ENCODE measurements at places on chromosomes 1 and 21.
A peak's percentile ranks its signal among the peaks of the same experiment; 100 is the strongest.

DNA sequence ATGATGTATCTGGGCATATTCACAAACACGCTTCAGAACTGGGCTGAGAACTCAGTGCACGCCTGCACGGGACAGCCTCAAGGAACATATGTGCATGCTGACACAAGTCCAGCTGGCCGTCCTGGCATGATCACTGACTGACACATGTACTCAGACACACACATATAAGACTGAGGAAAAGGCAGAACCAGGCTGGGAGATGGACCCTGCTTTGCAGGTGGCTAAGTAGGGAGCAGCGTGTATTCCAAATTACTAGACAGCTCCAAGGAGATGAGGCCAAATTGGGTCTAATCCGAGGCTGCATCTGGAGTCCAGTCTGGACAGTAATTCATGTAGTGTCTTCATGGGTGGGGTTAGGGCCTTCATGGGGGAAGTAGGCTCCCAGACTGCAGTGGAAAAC lies 41.4 kb upstream of the GJB5 start:
- no peak for DNase-seq

DNA sequence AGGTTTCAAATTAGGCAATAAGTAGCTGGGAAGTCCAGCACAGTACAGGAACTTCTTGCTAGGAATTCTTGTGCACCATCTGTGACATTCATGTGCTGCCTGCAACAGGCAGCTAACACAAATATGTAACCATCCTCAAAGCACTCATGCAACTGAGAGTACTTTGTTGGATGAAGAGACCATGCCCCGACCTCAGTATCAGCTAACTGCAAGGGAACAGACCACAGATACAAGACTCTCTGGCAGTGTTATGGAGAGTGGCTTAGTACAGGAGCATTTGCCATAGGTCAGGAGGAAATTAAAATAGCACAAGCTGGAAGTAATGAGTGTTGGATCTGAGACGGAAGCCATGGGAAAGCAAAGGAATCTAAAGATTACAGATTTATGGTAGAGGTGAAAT lies 123.6 kb downstream of the LRRC53 start:
- DNase-seq = no peak

DNA sequence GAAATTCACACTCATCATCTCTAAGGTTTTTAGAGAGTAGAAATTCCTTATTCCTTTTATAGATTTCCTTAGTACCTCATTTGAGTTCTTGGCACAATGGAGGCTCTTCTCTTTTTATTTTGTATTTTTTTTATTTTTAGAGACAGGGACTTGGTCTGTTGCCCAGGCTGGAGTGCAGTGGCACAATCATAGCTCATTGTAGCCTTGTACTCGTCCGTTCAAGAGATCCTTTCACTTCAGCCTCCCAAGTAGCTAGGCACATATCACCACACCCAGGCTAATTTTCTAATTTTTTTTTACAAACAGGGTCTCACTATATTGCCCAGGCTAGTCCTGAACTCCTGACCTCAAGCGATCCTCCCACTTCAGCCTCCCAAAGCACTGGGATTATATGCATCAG lies 29.6 kb downstream of the RGL1 start:
- DNase-seq = no peak

GRCh38 chr1:216194721-216195120 lies 228.5 kb downstream of the USH2A start:
- no peak for DNase-seq

GRCh38 chr1:79040424-79041082 lies 34.0 kb upstream of the ADGRL4 start:
- DNase-seq = no peak

DNA sequence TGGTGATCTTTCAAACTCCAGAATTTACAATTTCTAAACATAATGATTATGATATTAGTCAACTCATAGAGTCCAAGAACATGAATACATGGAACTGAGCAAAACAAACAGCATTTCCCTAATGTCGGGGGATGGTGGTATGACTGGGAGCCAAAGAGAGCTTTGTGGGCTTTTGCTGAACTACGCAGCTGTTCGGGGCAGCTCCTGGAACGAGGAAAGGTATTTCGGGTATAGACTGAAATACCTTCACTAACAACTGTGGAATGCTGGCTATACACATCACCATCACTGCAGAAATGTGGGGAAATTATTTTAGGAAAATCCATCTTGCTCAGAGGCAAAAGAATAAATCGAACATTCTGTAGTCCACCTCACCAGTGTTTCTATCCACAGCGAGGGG lies 30.2 kb upstream of the VPS26C start:
- no peak for DNase-seq

DNA sequence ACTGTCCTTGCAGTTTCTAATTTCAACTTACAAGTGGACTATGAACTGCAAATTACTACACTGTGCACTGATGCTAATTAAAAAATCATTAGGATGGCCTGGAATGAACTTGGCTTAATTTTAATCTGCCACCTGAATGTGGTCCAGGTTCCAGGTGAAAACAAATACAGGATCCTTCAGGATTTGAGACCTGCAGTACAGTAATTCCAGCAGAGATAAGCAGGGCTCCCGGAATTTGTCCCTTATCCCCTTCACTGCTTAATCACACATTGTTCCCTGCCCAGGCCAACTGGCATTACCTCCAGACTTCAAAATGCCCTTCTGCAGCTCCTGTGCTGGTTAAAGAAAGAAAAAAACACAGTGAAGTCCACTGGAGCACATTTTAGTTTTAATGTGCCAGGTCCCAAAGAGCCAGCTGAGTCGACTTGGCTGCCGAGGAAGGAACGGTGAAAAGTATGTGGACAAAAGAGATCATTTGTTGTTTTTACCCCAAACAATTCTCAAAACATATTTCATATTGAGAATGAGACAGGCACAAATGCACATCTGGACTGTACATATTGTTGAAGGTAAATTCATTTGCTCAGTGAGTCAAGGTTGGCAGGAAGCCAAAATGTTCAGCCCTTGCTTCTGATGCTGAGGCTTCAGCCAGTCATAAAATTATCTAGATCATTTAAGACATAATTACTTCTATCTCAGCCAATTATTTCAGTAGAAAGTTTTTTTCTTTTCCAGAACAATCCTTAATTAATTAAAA lies 28.3 kb downstream of the DEGS1 start:
- peak; percentile 32 for DNase-seq

GRCh38 chr21:43818685-43819084 lies 29.3 kb downstream of the RRP1 start:
- DNase-seq = no peak

GRCh38 chr1:108584428-108584856 lies 24.5 kb downstream of the EEIG2 start:
- DNase-seq = no peak

DNA sequence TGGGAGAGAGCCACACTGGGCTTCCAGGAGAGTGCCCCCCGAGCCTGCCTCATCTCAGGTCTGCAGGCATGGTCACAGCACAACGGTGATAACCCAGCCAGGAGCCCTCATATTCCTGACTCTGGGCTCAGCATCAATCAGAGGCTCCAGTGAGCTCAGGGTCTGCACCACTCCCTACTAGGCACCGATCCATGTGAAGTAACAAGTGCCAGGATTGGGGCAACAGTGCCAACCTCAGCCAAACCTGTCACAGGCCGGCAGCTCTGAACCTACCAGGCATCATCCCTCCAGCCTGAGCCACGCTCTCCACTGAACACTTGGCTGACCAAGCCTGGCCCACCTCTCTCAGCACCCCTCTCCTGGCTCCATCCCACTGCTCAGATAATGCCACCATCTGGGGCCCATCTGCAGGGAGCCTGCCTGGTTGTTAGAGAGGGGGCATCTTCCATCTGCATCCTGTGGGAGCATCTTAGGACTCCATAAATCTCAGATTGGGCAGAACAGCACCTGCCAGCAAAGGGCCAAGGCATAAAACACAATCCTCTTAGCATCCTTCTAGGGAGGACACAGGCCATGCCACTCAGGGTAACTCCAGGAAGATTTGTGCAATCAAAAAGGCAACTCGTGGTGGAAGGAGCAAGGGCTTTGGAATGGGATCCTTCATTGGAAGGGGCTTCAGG lies 213.7 kb upstream of the CSF3R start:
- DNase-seq = no peak

DNA sequence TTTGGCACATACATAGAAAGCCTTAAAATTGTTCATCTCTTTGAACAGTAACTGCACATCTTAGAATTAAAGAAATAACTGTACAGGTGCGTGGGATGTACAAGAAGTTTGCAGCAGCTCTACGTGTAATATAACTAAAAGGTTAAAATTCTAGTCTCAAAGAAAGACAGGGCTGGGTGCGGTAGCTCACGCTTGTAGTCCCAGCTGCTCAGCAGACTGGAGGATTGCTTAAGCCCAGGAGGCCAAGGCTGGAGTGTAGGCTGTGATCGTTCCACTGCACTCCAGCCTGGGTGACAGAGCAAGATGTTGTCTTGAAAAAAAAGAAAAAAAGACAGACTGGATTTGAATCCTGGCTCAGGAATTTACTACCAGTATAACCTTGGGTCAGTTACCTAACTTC lies 13.4 kb downstream of the PARP1 start:
- no peak for DNase-seq

DNA sequence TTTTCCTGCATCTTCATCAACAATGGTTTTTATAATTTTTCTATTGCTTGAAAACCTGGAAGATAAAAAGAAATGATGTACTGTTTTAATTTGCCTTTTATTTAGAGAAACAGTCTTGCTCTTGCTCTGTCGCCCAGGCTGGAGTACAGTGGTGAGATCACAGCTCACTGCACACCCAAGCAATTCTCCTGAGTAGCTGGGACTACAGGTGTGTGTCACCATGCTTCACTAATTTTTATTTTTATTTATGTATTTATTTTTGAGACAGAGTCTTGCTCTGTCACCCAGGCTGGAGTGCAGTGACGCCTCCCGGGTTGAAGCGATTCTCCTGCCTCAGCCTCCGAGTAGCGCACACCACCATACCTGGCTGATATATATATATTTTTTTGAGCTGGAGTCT lies 43.0 kb upstream of the RPL11 start:
- DNase-seq = no peak

GRCh38 chr1:22711591-22712501 lies 1.2 kb downstream of the EPHB2 start:
- no peak for DNase-seq

DNA sequence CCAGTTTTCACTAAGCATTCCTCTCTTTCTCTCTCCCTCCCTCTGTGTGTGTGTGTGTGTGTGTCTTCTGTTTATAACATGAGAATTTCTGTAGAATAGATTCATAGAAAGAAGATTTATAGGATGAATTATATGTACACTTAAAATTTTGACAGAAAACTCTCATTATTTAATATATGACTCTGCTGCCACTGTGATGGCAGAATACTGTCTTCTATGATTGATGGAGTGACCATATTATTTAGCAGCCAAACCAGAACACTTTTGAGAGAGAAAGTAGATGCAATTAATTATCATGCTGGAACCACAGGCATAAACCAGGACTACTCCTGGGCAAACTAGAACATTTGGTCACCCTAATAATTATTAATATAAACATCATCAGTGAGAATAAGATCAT lies 34.3 kb upstream of the XPR1 start:
- DNase-seq = no peak

DNA sequence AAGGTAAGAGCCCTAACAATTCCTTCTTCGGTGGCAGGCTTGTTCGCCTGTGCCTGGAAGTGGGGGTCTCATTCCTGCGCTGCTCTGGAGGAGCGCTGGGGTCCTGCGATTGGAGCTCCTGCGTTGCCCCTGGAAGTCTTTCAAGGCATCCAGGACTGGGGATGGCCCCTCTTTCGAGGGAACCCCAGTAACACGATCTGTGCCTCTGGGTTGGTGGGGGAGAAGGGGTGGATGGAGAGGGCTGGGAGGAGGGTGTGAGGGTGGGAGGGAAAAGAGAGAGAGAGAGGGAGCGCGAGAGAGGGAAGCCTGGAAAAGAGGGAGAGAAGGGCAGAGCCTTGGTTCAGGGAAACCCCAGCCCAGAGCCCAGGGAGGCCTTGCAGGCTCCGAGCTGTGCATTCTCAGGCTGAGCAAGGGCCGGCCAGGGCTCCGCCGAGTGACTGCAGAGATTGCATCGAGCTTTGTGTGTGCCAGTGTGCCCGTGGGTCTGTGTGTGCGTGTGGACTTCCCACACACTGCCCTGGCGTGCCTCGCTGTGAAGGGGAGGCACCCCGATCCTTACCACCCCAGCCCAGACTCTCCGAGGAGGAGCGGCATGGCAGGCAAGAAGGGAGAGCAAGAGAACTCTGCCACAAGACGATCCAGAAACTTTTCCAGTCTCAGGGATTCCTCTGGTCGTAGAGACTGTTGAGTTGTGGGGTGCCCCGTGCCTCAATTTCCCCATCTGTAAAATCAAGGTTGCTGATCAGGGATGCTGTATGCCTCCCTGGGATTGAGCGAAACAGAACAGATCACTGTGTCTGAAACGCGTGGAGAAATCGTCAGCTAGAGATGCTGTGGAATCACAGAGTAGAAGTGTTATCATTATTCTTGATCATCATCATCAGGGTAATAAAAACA lies 619 bp downstream of the BCL9 start:
- no peak for DNase-seq

- DNase-seq = no peak
These were observed 140.9 kb downstream of the MIS18A start for GRCh38 chr21:32137931-32138330.

DNA sequence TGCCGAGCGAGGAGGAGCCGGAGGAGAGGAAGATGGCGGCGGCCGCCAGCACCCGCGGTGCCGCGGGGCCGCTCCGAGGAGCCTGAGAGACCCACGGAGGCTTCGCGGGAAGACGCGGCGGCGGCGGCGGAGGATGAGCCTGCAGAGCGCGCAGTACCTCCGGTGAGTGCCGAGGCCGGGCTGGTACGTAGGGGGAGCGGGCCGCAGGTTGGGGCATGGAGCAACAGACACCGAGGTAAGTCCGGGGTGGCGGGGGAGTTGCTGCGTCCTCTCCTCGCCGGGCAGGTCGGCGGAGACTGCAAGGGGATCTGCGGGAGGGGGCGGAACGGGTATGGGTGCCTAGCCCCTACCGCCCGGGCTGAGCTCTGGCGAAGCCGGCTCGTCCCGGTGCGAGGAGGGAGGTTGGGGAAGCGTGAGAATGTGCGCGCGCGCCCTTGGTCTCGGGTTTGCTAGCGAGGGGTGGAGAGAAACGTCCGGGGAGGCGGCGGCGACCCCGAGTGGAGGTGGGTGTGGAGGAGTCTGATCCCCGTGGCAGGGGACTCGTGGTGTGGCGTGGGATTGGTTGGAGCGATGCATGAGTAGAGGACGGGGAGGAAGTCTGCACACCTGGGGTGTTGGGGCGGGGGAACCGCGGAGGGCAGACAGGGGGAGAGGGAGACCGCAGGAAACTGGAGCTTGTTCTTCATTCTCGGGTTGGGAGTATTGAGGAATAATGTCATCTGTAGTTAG lies at the start of gene SMG7:
TSS of gene SMG7 (plus strand) at position 12 of the 729 bp plus-strand sequence. CDS start at position 134, 122 bp downstream.
- DNase-seq = no peak

GRCh38 chr1:223102797-223103533 lies 40.1 kb downstream of the TLR5 start:
- no peak for DNase-seq

DNA sequence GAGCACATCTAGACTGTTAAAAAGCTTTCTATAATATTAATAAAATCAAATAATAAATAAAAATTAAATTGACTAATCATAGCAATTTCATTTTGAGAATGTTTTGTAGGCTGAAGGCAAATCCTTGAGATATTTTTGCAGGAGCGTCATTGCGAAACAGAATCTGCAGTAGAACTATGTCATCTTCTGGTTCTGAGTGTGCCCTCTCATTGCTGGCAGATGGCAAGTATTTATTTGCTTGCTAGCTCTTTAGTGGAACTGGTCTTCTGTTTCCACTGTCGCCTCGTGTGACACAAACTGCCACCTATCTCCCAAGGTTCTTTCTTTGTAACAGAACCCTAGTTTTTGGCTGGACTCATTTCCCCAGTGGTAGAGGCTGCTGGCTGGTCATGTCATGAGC lies 19.0 kb upstream of the IRF2BP2 start:
- DNase-seq = no peak
